Activated T-helper 1 cell treated with anti-CD3 and anti-CD28 coated beads, Interleukin-2, amount 50 U/mL, for 16 hours (primary cell): ENCODE measurements at places on chromosomes 3 and 15.

DNA sequence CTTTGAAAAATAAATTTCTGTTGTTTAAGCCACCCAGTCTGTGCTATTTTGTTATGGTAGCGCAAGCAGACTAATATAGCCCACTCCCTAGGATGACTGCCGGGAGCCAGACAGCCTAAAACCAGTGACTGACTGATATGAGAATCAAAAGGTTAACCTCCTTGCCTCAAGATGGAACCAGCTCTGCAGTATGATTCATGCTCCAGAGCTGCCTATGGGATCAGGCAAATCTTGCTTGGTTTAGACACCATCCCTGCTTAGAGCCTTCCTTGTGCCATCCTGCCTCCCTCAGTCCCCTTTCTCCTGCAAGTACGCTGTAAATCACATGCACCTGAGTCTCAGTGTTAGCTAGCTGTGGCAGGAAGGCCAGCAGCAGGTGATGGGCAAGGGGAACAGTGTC, 39.3 kb downstream of the TRANK1 start:
- no peak for DNase-seq

GRCh38 chr15:90286678-90287077, 21.2 kb downstream of the NGRN start:
- no peak for DNase-seq

GRCh38 chr3:65706776-65707568, 331.7 kb downstream of the MAGI1 start:
- no peak for DNase-seq

- DNase-seq: no peak
These were observed 280.1 kb downstream of the NEK10 start for GRCh38 chr3:27089068-27089467.

DNA sequence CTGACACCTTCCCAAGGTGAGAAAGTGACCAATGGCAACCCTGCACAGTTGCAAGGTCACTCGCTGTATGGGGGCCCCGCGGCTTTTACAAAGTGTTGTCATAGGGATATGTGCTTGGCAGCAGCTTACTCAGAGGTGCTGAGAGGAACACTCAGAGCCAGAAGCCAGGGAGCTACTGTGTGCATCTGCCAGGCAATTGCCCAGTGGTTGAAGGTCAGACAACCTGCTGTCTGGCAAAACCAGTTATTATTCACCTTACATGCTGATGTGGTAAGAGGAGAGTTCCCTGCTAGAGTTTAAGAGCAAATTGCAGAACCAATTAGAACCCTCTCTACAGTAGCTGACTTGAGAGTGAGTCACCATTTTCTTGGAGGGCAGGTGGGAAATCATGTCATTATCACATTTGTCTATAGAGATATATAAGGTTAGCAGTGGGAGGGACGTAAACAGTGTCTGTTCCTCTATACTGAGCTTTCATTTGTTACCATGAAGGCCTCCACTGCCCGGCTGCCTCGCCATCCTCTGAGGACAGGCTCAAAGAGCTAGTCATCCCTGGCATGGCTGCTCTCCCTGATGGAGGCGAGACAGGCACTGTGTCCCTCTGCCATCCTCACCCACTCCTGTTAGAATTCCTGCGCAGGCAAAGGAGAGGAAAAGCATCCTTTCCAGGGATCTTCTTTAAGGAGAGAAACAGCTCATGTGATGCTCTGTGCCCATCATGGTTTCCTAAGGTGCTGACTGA, 274.4 kb downstream of the PLCL2 start:
- DNase-seq: no peak

GRCh38 chr3:170555329-170555728, 30.5 kb downstream of the SLC7A14 start:
- DNase-seq: no peak

GRCh38 chr3:49512781-49513355, 41.4 kb upstream of the BSN start:
- DNase-seq: no peak

DNA sequence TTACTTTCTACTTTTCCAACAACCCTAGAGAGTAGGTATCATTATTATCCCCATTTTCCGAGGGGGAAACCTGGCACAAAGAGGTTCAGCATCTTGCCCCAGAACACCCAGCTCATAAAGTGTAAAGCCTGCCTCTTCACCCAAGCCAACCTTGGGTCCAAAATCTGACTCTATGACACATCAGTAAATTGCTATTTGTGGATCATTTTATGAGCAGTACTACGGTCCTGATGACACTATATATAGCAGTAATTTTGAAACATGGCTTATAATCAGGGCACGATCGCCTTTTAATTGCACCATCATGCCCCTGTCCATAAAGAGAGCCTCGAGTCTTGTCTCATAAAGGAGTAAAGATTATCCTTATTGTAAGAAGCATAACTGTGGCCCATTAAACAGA, 9.7 kb downstream of the MAGI1 start:
- DNase-seq: no peak

GRCh38 chr15:30990036-30990435, 1.4 kb downstream of the MTMR10 start:
- DNase-seq: no peak

GRCh38 chr3:16873872-16874271, 10.9 kb upstream of the PLCL2 start:
- DNase-seq: no peak

DNA sequence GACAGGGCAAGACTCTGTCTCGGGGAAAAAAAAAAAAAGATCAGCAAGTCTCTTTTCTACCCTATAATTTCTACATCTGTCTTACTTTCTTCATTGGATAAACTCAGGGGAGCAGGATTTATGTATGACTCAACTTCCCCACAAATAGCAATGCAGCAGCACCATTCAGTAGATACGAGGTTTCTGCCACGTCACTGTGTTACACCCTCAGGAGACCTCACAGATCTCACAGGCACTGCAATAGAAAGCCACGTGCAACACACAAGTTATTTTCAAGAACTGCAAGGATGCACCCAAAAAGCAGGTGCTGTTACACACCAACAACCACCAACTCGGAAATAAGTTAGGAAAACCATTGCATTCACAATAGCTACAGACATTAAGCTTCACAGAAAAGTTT, 30.2 kb downstream of the TSPAN3 start:
- DNase-seq: no peak

DNA sequence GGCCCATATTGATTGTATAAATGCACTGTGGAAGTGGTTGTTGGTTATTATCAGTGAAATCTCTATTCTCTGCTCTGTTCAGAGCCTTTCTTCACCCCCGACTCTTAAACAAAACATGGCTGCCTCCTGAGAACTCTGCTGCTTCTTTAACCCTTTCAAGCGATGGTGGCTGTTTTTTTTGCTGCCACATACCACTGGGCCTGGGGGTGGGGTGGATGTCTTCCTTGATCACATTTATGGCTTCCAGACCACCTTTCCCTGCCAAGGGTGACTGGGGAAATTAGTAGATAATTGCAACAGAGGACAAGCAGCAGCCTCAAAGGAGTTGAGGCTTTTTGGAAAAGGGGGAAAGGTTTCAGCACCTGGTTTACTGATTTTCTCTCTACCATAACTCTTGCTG, 32.8 kb downstream of the YEATS2 start:
- no peak for DNase-seq

- DNase-seq: no peak
These were observed 25.1 kb downstream of the MCTP2 start for GRCh38 chr15:94256511-94256910.

DNA sequence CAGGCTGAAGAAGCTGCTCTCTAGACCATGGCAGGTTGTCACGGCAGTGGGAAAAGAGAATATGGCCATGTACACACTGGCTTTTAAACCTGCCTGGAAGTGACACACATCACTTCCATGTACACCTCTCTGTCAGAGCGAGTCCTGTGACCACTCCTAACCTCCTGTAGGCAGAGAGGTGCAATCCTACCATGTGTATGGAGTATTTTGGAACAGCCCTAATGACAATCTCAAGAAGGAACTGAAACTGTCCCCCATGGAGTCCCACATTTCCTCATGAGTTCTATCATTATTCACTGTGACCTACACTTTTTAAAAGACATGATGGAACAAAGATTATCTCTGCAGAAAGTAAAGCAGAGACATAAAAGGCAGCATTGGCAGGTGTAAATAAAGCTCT, 153.4 kb upstream of the PFN2 start:
- no peak for DNase-seq

- DNase-seq: no peak
These were observed 616.4 kb upstream of the CBLB start for GRCh38 chr3:106485217-106485616.

DNA sequence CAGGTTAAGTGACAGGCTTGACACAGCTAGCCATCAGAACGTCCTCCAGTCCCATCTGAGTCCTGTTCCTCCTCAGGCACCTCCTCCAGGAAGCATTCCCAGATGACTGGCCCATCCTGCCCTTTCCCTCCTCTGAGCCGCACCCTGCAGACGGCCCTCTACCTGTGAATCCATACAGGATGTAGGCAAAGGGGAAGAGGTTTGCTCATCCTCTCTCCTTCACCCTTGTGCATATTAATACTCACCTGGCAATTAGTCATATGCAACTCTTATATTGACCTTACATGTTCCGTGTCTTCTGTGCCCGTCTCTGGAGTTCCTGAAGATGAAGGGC, 61.9 kb downstream of the SMAD3 start:
- DNase-seq: no peak
